NCI-H82 (cell line): ENCODE measurements at places on chromosomes 2 and 18.

- DNase-seq: no peak
Observed at GRCh38 chr2:10597956-10598355, 91.8 kb downstream of the NOL10 start.

DNA sequence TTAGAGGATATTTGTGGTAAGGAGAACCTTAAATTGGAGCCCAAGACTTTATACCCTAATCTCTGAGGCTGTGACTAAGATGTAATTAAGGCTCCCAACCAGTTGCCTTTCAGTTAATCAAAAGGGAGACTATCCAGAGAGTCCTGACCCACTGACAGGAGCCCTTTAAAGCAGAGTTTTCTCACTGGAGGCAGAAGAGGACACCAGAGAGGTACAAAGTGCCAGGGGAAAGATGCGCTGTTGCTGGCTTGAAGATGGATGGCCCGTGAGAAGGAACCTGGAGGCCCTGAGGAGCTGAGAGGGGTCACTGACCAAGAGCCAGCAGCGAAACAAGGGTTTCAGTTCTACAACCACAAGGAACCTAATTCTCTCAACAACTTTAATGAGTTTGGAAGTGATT, 137.3 kb downstream of the TMEM131 start:
- peak; percentile 15 for DNase-seq

DNA sequence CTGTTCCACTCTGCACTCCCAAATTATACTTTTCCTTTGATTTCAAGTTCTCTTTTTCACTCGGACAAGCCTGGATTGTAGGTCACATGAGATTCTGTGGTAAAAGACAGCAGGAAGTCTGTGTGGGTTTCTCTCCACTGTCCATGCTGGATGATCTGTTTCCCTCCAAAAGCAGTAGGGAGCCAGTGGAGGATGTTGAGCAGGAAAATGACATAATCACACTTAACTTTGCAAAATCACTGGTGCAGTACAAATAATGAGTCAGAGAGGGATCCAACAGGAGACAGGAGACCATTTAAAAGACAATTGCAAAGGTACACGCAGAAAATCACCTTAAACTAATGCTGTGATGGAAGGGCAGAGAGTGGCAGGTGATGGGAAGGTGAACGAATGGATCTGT, 301.3 kb downstream of the ZNF407 start:
- no peak for DNase-seq

DNA sequence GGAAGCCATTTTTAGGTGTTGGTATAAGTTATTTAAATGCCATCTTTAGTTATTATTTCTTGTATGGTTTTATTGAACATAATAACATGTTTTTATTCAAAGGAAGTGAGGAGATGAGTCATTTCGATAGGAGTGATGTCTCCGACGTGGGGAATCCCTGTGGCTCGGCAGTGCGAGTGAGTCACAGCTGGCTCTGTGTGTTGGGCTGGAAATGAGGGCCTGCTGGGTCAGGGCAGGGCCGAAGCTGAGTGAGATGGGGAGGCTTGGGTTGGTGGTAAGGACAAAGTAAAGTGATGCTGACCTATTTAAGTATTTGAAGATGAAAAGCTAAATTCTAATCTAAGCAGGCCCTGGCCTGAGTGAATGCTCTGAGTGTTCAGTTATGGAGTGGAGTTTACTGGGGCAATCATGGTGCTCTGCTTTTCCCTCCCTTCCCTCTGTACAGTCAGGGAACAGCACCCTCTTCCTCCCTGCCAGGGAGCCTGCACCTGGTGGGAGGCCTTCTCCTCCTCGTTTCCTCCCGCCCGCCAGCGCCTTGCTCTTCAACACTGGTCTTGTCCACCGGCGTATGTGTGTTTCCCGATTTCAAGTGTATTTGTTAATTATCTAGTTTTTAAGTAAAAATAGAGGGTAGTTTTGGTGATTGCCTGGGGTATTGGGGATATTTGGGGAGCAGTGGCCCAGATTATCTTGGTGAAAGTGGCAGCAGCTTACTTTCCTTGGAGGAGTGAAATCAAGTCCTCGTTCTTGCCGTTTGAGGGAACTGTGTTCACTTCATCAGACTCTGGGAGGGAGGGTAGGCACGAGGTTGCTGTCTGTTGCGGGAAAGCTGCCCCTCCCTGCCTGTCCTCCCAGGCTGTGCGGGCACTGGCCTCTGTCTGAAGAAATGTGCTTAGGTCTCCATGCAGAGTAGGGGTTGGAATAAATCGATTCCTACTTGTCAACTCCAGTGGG, 157.0 kb downstream of the LDLRAD4 start:
- no peak for DNase-seq

- no peak for DNase-seq
Observed at GRCh38 chr2:239703834-239704233, 303.0 kb upstream of the HDAC4 start.

DNA sequence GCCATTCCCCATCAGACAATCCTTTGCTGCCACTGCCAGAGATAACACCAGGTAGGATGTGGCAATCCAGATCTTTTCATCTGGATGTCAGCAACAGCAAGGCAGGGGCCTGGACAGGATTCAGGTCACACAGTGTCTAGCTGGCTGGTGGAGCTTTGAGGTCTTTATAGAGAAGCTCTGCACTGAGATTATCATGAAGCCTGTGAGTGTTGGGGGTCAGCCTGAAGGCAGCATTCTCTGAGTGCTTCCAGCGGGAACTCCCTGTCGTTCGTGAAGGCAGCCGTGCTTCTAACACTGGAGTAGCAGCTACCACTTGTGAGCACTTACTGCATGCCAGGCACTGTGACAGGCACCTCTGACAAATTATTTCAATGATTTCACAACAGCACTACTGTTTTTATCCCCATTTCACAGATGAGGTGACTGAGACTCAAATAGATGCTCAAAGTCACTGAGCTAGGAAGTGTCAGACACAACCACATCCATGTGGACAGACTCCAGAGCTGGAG, 85.7 kb downstream of the SEMA4F start:
- DNase-seq: peak; percentile 33

- peak; percentile 68 for DNase-seq
Observed at GRCh38 chr2:156331572-156332283, 793 bp downstream of the NR4A2 start.

DNA sequence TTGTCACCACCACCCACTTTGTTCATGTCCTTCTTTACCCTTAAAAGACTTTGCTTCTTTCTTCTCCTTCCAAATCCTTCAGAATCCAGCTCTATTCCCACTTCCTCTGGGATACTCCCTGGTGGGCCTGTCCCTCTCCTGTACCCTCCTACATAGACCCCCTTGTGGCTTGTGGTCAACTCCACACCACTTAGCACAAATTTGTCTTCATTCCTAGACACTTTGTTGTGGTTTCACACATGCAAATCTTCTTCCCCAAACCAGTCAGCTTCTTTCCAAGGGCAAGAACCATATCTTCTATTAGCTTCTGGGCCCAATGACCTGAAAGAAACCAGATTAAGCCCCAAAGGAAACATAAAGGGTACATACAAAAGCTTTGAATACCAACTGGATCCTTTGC, 342.4 kb downstream of the TNS1 start:
- no peak for DNase-seq

- no peak for DNase-seq
Observed at GRCh38 chr2:174524527-174524926, 37.7 kb upstream of the GPR155 start.

- no peak for DNase-seq
Observed at GRCh38 chr2:232857158-232857563, 12.9 kb upstream of the SNORC start.

- no peak for DNase-seq
Observed at GRCh38 chr18:9905401-9905922, 8.4 kb upstream of the VAPA start.

- DNase-seq: no peak
Observed at GRCh38 chr2:134307334-134307733, 53.5 kb downstream of the MGAT5 start.

DNA sequence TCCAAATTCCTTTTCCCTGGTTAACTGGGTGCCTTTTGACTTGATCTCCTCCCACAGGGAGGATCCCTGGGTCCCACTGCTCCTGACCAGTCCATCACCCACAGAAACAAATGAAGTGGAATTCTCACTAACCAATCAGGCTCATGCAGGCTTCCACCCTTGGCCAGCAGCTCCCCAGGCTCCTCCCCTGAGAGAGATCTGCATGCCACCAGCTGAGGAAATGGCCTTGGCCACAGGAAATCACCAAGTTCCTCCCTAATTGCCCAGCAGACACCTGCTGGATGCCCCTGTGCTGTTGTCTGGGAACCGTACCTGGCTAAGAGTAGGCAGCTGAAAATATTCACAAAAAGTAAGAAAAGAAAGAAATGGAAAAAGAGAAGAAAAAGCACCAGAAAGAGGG, 207.4 kb downstream of the NCK2 start:
- no peak for DNase-seq
